ENCODE measurements at places on chromosomes 7 and 10.

DNA sequence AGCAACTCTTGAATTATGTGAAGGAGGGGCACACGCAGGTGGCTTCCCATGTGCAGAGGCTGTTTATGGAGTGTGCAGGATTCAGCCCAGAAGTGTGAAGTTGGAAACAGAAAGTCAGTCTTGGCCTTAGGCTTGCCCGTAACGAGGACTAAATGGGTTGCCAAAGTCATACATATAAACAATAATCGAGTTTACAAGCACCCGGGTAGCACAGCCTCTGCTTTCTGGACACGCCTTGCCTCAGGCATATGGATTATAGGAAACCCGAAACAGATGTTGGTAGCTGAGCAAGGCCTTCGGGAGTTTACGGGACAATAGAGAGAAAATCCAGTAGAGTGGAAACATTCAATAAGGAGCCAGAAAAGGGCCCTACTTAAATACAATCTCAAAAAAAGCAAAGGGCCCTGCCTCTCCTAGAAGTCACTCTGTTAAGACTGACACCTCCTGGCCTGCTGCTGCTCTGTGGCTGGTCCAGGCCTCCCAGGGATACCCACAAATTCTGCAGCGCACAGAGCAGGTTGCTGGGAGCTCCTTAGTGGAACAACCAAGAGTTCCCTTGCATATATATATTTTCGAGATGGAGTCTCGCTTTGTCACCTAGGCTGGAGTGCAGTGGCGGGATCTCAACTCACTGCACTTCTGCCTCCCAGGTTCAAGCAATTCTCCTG is 48.5 kb downstream of the SMKR1 start:
- no peak for DNase-seq

DNA sequence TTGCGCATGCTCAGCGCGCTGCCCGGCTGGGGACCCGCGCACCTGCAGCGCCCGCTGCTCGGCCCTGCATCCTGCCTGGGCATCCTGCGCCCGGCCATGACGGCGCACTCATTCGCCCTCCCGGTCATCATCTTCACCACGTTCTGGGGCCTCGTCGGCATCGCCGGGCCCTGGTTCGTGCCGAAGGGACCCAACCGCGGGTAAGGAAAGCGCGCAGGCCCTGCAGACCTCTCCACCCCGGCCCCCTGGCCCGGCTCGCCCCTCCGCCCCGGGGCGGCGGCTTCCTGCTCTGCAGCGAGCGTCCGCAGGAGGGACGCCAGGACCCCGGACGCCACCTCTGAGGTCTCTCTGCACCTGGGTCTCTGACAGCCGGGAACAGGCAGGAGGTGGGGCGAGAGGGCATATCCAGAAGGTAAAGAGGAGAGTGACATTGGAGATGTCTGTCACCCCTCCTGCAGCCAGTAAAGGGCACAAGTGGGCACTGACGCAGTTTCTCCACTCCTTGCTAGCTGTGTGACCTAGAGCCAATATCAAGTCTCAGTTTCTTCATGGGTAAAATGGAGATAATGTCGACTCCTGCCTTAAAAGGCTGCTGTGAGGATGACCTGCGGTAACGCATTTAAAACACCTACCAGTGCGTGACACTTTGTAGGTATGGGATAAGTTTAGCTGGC is 338 bp downstream of the ATP6V0E2 start:
- DNase-seq = no peak

DNA sequence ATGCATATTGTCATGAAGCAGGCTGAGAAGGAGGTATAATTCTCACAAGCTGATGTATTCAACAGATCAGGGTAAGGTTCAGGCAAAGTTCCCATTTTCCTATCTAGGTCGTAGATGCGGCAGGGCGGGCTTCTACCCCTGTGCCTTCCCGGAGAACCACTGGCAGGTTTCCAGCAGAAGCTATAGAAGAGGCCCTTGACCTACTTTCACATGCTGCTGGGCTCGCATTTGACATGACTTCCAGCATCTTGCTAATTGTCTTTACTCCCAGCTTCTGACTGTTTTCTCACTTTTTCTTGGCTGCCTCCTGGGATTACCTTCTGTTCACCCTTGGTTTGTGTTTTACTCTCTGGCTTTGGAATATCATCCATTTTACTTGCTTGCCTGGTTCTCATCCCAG is 32.6 kb upstream of the ORC5 start:
- no peak for DNase-seq

DNA sequence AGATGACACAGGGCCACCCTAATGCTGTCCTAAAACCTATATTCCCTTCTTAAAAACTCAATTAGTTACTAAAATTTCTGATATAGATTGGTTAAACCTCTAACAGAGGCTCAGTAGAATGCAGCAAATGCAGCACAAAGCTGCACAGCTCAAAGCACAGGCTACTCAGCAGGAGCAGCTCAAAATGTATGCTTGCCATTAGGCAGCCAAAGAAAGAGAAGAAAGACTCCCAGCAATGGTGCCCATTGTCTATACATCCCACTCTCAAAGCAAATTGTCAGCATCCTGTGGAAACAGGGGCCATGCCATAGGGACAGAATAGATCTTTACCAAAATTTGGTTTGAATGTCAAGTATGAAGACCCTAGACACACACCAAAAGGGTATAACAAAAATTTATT is 73.5 kb downstream of the TFPI2 start:
- no peak for DNase-seq

DNA sequence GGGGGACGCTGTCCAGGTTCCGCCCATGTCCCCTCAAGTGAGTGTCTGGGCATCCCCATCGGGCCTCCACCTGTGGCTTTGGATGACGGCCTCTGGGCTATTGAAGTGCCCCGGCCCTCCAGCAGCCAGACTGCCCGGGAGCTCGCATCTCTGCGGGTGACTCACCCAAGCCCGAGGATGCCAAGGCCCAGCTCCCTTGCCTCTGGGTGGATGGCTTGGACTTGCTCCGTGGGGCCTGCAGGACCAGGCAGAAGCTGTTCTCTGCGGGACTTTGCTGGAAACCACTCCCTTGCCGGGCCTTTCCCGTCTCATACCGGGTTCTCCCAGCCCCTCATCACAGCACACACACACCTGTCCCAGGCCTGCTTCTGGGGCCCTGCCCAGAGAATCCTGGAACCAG is 22.4 kb downstream of the DPYSL4 start:
- no peak for DNase-seq

- no peak for DNase-seq
These were observed 43.2 kb downstream of the VKORC1L1 start for GRCh38 chr7:65915921-65916657.

- DNase-seq = no peak
These were observed 367.9 kb downstream of the TFEC start for GRCh38 chr7:115662676-115663075.

- DNase-seq = no peak
These were observed 32.6 kb downstream of the TBATA start for GRCh38 chr10:70752571-70752970.

- DNase-seq = no peak
These were observed 119.4 kb downstream of the CDK6 start for GRCh38 chr7:92716825-92717580.

DNA sequence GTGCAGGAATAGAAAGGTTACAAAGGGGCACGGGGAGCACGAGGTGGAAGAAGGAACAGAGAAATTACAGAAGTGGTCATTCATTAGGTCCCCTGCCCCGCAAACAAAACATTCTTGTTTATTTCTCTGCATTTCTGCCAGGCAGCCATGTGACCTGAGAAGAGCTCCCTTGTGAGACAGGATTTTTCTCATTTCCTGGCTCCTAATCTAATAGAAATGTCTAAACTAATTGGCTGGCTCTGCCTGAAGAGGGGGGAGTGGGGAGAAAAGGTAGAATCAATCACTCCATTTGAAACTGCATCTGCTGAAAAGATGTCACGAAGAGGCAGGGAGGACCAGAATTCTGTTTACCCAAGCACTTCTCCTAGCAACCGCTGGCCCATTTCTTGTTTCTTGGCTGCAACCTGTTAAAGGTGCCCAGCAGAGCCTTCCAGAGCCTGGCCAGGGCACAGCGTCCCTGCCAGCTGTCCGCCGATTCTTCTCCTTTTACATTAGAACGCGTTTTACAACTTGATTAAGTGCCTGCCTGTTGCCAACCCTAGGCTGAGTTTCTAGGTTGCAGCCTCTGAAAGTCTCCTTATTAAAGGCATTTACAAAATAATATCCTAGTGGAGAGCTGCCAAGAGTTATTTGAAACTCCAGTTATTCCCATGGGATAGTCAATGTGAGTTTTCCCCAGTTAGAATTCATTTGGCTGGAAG is 1227.6 kb downstream of the TYW1 start:
- no peak for DNase-seq

- DNase-seq = no peak
These were observed 17.8 kb downstream of the HNRNPA2B1 start for GRCh38 chr7:26182706-26183105.

DNA sequence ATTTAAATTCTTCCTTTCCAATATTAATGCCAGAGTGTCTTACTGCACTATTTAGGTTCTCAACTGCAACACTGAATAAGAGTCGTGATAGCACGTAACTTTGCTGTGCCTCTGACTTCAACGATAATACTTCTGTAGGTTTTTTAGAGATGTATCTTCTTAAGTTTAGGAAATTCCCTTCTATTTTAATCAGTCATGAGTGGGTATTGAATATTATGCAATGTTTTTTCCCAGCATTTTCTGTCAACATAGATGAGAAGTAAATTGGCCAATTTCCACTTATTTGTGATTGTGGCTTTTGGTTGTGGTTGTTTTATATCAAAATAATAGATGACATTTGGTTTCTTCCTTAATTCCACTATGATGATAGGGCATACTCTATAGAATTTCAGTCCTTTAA is 6.7 kb upstream of the STK17A start:
- no peak for DNase-seq

GRCh38 chr7:106883456-106884026 is 18.5 kb downstream of the PIK3CG start:
- no peak for DNase-seq

- DNase-seq = no peak
These were observed 8.5 kb downstream of the SP8 start for GRCh38 chr7:20778063-20778721.

Measured in activated CD8-positive, alpha-beta memory T cell treated with anti-CD3 and anti-CD28 coated beads for 24 hours (primary cell).